Neuronal stem cell (in vitro differentiated cells): ENCODE measurements at places on chromosomes 7 and 10.
A peak's percentile ranks its signal among the peaks of the same experiment; 100 is the strongest.

DNA sequence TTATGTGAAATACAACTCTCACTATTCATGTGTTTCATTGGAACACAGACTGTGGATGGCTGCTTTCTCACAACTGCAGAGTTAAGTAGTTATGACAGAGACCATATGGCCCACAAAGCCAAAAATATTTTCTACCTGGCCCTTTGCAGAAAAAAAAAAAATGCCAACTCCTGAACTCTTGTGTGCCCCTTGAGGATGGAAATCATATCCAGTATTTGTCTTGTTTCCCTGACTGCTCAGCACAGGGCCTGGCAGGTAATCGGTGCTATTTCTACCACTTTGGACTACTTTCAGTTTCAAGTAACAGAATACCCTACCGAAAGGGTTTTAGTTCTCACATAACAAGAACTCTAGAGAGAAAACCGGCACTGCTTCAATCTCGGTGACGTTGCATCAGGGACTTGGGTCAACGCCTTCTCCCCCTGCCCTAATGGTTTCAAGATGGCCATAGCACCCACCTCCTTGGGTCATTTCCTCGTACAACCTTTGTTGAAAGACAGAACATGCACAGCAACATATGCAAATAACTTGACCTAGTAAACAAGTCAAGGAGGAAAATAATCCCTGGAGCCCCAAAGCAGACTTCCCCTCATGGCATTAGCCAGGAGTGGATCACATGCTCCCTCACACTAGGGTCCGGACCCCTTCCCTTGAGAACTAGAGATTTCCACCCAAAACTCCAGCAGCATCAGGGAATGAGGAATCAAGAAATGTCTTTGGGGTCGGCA, 11.8 kb upstream of the GPNMB start:
- DNase-seq = no peak

- DNase-seq = no peak
Measured at GRCh38 chr7:41385996-41386395, 316.9 kb downstream of the INHBA start.

GRCh38 chr7:22561321-22561811, 61.4 kb upstream of the STEAP1B start:
- DNase-seq = peak; percentile 42

DNA sequence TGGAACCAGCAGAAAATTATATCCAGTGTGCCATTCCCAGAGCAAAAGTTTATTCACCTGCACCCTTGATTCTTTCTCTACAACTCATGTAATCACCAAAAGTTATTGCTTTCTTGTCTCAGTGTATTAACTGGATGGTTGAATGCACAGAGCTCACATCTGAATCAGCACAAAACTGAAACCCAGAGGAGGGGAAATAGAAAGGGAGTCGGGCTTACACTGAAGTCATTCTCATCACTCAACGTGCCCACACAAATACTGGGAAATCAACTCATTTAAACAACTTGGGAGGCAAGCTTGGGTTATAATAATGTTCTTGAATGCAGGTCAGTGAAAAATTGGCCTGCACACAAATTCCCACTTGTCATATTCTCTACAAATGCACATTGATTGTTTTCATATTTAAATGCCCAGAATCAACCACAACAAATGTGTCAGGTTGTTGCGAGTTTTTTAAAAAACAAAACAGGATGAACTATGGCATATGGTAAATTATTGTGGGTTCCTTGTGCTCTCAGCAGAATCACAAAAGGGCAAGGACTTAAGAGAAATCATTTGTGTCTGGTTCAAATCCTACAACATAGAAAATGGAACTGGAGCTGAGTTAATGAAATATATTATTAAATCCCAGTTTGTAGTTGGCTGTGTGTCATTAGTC, 125.9 kb upstream of the NOBOX start:
- DNase-seq = no peak

GRCh38 chr7:102814025-102814471, 65.2 kb downstream of the FAM185A start:
- DNase-seq = no peak

DNA sequence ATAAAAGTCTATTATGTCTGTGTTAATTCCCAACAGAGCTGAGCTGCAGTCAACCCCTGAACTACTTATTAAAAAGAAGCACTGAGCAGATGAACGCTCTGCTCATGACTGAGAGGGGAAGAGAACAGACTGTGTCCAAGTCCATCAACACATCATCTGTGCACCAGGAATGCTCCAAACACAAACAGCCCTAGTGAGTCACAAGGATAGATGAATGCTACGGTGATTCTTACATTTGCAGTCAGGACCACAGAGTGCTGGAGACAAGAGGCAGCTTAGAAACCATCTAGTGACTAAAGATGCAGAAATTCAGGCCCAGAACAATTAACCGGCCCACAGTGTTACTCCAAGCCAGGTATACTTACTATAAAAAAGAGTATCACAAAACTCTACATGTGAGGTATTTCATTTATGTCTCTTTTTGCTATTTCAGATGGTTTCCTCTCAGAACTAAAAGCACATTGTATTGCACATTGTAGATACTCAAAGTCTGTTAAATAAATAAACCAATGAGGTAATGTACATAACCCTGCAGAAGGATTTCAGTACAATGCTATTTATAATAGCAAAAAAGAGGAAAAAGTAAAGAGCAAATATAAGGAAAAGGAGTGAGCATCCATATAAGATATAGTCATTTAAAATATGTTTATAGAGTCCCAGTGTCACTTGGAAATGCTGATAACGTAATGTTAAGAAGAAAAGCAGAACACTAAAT, 159.2 kb downstream of the KCNMA1 start:
- no peak for DNase-seq

DNA sequence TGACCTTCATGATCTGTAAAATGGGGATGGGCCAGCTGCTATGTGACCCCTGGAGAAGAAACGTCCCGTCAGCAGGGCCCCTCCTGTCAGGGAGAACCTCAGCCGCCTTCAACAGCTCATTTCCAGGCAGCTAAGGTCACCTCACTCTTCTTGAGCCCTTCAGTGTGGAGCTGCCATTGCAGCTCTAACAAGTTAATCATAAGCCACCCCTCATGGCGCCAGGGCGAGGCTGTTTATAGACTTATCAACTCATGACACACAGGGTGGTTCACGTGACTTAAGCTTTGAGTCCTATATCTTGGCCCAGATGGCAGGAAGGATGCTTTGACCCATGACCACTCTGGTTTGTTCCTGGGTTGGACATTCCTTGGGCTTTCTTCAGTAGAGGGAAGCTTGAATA, 315.1 kb downstream of the TNS3 start:
- no peak for DNase-seq

DNA sequence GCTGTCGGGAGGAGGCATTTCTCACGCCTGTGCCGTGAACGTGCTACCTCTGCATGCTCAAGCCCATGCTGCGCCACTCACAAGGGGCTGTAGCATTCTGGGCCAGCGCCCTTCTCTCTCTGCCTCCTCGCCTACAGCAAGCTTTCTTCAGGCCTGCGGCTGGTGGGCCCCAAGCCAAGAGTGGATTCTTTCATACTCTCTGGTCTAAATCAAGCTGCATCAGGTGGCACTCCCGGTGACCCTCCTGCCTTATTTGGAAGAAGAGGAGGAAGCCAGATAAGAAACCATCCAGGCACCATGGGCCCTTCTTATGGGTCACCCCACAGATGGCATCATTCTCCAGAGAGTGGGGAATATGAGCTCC, 86.7 kb upstream of the DUSP5 start:
- no peak for DNase-seq

- no peak for DNase-seq
Measured at GRCh38 chr10:79028451-79029010, 40.2 kb upstream of the ZMIZ1 start.
